ENCODE measurements at places on chromosomes 6 and 20.

GRCh38 chr20:38554986-38555385 is 26.0 kb upstream of the ADIG start:
- no peak for DNase-seq

- DNase-seq: no peak
Measured at GRCh38 chr6:65399355-65400084, 307.5 kb downstream of the EYS start.

GRCh38 chr6:12613811-12614210 is 102.8 kb upstream of the PHACTR1 start:
- no peak for DNase-seq

DNA sequence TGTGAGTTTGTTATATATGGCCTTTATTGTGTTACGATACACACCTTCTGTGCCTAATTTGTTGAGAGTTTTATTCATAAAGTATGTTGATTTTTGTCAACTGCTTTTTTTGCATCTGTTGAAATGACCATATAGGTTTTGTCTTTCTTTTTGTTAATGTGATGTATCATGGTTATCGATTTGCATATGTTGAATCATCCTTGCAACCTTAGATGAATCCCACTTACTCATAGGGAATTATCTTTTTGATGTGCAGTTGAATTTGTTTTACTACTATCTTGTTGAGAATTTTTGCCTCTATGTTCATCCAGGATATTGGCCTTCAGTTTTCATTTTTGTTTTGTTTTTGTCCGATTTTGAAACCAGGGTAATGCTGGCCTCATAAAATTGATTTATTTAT is 45.7 kb upstream of the TPD52L1 start:
- no peak for DNase-seq

DNA sequence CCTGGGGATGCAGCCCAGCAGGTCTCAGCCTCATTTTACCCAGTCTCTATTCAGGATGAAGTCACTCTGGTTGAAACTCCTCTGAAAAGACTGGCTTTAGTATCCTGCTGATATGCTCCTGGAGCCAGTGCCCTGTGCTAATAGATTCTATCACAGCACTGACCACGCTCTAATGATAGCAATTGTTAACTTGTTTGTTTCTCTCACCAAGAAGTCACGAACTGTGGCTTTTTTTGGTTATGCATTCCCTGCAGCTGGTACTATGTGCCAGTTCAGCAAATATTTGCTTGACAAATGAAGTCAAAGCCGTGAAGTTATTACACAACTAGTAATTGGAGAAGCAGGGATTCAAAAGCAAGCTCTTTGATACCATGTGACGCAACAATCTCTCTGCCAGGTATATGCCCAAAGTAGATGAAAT is 754.6 kb downstream of the KIF16B start:
- no peak for DNase-seq

- DNase-seq: no peak
Measured at GRCh38 chr20:63238514-63239125, 2.9 kb downstream of the BIRC7 start.

- no peak for DNase-seq
Measured at GRCh38 chr6:93105907-93106306, 313.5 kb downstream of the EPHA7 start.

DNA sequence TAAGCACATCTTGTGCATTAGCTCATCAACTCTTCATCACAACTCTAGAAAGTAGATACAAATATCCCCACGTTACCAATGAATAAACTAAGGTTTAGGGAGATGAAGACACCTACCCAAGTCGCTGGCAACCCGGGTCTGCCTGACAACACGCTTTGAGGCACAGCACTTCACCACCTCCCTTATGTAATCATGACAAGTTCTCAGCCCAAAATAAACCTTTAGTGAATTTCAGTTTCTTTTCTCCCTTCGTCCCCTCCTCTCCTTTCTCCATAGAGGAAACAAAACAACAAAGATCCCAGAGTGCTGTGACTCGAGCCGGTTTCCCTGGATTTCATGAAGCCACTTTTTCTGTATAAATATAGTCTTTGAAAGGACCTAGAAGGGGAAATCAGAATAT is 105.4 kb downstream of the MAFB start:
- no peak for DNase-seq

GRCh38 chr6:71179249-71179885 is 109.2 kb upstream of the OGFRL1 start:
- no peak for DNase-seq

DNA sequence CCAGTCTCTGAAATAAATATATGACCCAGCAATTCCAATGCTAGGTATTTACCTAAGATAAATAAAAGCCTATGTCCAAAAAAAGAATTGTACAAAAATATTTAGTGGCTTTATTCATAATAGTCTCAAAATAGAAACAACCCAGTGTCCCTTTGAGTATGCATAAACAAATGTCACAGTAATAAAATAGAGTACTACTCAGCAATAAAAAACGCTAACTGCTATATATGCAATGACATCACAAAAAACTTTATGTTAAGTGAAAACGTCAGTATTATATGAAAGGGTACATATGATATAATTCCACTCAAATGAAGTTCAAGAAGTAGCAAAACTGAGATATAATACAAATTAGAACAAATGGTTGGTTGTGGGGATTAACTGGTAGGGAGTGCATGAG is 286.5 kb upstream of the MAN1A1 start:
- no peak for DNase-seq

DNA sequence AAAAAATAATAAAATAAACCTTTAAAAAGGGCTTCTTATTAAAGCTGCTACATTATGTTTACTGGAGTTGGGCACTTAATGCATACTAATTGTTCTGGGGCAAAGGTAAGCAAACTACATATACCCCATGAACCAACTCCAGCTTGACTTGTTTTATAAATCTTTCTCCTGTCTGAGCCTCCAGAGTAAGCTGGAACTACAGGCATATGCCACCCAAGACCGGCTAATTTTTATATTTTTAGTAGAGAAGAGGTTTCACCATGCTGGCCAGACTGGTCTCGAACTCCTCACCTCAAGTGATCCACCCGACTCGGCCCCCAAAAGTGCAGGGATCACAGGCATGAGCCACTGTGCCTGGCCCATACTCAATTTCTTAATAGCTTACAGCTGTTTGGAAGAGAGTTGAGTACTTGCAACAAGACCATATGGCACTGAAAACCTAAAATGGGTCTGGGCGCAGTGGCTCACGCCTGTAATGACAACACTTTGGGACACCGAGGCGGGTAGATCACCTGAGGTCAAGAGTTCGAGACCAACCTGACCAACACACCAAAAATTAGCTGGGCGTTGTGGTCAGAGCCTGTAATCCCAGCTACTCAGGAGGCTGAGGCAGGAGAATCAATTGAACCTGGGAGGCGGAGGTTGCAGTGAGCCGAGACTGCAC is 19.9 kb downstream of the ROMO1 start:
- no peak for DNase-seq

DNA sequence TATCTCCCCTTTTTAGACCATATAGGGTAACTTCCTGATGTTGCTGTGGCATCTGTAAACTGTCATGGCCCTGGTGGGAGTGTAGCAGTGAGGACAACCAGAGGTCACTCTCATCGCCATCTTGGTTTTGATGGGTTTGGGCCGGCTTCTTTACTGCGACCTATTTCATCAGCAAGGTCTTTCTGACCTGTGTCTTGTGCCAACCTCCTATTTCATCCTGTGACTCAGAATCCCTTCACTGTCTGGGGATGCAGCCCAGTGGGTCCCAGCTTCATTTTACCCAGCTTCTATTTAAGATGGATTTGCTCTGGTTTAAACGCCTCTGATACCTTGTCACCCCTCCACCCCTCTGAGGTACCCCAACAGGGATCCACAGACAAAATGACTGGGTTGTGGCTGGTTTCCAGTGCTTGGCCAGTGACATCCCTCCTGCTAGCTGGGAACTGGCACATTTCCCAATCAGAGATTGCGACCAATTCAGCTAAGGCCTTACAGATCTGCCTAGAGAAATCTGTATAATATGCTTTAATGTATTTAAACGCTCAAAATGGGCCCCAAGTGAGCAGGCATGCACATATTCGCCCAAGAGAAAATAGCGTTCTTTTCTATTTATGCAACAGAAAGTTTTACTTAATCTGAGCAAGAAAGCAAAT is 315.6 kb upstream of the QKI start:
- no peak for DNase-seq

GRCh38 chr6:19662911-19663310 is 174.3 kb upstream of the ID4 start:
- DNase-seq: no peak

DNA sequence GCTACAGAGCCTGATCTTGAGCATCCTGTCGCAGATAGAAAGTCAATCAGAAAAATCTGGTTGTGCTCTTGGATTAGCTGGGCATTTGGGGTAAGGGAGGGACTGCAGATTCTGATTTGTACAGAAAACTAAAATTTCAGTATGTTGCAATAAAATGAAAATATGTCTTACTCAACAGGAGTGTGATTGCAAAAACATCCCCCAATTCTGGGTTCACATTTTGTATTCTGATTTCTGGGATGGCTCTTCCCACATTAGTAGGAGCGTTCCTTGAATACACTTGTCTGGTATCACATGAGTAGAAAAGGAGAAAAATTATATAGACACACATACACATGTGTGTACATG is 40.5 kb downstream of the PANK2 start:
- DNase-seq: no peak

GRCh38 chr6:170448751-170449630 is 104.1 kb downstream of the PSMB1 start:
- no peak for DNase-seq

DNA sequence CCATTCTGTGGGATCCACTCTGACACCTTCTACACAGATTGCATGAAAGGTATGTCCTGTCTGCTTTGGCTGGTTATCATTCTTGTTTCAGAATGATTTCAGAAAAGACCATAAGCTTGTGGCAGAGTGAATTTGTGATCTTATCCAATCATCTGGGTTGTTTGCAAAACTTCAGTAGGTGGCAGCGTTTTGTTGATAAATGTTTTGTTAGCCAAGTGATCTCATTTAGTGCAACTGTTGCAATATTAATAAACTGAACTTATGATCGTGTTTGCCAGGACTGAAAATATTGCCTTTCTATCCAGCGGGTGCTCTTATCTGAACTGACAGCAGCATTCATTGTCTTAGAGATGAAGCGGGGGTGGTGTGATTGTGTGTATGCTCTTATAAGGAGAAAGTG is 613.2 kb upstream of the NOX3 start:
- no peak for DNase-seq

- DNase-seq: peak; percentile 61
Measured at GRCh38 chr20:31608251-31608945, 3.3 kb downstream of the ID1 start.

DNA sequence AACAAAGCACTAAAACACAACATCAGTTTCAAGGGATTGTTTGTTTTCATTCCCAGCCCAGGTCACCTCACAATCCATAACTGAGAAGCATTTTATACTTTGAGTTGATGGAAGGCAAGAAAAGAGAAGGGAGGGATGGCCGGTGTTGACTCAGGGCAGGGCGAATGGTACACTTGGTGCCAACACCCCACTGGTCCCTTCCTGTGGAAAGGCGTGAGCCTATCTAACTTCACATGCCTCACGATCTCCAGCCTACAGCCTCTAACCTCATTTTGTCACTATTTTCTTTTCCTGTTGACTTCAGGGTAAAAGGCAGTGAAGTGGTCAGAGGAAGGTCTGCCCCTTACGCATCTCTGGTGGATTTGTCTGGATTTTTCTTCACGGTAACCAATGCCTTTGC is 53.5 kb upstream of the SASH1 start:
- no peak for DNase-seq

Measured in frontal cortex (tissue), 4 donors.